ENCODE measurements at places on chromosomes 1 and 21.

DNA sequence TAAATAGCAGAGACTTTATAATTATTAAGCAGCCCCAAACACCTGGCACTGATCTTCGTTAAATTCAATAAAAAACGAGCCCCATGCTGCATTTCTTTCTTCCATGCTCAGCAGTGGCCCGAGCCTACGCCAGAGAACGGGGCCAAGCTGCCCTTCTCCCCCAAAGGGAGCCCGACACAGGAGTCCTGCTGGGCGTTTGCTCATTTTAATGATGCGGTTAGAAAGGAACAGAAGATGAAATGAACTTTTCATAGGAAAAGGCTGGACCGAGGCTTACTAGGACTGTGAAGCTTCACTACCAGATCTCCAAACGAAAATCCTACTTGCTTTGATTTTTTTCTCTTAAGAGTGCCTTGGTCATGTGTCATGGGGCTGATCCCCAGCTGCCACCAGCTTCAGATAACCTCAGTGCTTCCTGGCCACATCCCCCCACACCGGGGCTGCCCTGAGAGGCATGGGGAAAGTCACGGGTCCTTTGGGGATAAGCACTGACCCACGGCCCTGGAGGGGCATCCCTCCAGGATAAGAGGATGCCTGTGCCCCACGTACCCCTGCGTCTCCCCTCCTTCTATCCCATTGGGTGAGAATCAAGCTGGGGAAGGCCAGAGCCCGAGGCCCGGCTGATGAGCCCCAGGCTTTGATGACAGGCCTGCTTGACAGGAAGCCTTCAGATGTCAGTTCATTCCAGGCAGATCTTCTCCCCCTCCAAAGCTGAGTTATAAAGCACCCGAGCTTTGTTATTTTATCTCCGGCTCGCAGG lies 34.2 kb downstream of the PGBD5 start:
- no peak for DNase-seq

- no peak for DNase-seq
Observed at GRCh38 chr1:238061967-238062613, 171.4 kb upstream of the ZP4 start.

- DNase-seq, result no peak
Observed at GRCh38 chr1:244662599-244662998, 9.7 kb downstream of the DESI2 start.

- DNase-seq, result no peak
Observed at GRCh38 chr1:68908316-68908715, 411.4 kb upstream of the DEPDC1 start.
